ENCODE measurements at places on chromosomes 13 and 19.

DNA sequence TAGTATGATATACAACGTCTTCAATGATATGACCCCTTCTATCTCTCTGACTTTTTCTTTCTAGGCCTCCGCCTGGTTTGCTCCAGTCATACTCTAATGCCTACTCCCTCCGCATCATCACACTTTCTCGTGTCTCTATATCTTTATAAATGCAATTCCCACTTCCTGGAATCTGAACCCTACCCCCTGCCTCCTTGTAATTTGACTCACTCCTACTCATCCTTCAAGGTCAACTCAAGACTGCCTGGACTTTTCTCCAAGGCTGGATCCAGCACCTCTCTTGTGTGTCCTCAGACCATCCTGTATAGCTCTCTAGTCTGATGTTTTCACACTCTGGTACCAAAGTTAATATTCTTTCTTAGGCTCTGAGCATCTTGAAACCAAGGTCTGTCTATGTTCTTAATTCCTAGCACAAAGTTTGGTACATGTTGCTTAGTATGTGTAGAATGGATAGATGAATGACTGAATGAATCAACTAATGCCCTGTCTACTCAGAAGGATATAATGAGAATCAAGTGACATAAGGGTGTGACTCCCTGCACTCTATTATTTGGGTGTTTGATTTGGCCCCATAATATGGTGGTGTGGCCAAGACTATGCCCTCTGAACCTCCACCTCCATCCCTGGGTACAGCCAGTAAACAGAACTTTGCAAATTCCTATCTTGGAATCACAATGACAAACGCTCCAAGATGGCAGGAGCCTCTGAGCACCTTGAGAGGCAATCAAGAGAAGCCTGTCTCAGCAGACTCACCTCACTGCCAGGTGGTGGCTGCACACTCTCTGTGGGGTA lies 74.3 kb upstream of the SERP2 start:
- DNase-seq = no peak

- no peak for DNase-seq
Measured at GRCh38 chr13:70043685-70044084, 63.9 kb upstream of the ATXN8OS start.

DNA sequence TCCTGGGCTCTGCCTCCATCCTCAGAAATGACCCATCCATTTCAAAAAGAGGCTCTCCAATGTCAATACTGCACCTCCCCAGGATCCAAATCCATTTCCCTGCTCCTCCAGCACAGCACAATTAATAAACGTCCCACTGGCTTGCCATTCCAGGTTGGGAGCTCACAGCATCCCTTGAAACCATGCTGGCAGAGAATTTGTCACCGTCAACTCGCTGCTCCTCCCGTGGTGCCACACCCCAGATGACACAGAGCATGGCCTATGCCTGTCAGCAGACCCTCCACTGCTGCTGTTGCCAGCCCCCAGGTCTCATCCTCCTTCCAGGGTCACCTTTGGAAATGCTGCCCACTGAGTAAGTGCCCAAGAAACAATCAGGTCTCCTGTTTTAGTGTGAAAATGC lies 53.0 kb upstream of the UQCRFS1 start:
- DNase-seq = no peak

- DNase-seq = no peak
Measured at GRCh38 chr19:40625406-40626120, 24.4 kb downstream of the LTBP4 start.

DNA sequence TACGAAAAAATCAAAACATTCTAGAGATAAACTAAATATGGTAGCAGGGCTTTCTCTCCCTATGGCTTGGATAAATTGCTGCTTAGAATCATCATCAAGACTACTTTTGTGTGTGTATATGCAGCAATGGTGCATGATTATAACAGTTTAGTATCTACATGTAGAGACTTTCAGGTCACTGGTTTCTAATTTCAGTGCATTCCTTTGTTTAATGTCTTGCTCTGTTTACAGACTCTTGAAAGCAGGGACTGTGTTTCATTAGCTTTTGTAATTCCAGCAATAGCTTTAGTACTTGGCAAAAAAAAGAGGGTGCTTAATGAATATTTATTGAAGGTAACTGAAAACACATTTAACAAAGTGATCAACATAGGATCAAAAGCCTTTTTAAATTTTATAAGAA lies 420.7 kb downstream of the PCDH9 start:
- no peak for DNase-seq

- no peak for DNase-seq
Measured at GRCh38 chr13:105599477-105600037, 935.9 kb downstream of the EFNB2 start.

- DNase-seq = no peak
Measured at GRCh38 chr19:14556662-14557188, 15.1 kb downstream of the NDUFB7 start.

- DNase-seq = no peak
Measured at GRCh38 chr19:29056535-29056934, 156.4 kb downstream of the UQCRFS1 start.

DNA sequence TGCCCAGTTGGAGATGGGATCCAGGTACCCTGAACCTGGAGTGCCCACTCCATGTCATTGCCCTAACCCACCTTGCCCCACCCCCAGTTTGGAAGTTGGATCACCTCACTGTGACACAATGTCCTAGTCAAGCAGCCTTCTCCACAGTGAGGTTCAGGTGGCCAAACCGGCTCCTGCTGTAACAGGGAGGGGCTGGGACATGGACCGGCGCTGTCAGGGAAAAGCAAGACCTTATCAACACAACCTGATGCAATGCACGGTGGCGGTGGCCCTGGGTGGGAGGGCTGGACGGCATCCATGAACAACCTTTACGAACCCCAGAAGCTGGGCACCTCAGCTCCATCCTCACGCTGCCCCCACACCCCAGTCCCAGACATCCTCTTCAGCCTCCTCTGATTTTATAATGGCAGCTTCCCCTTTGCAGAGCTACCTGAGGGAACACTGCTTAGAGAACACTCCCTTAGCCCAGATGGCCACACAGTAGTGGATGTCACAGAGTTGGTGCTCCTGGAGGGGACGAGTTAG lies 1.6 kb upstream of the KRTDAP start:
- DNase-seq = no peak

- DNase-seq = no peak
Measured at GRCh38 chr13:99905224-99905623, 66.3 kb downstream of the ZIC5 start.

- no peak for DNase-seq
Measured at GRCh38 chr19:16379521-16380313, 55.1 kb downstream of the KLF2 start.

GRCh38 chr13:66657165-66657881 lies 572.8 kb downstream of the PCDH9 start:
- peak; percentile 63 for DNase-seq

DNA sequence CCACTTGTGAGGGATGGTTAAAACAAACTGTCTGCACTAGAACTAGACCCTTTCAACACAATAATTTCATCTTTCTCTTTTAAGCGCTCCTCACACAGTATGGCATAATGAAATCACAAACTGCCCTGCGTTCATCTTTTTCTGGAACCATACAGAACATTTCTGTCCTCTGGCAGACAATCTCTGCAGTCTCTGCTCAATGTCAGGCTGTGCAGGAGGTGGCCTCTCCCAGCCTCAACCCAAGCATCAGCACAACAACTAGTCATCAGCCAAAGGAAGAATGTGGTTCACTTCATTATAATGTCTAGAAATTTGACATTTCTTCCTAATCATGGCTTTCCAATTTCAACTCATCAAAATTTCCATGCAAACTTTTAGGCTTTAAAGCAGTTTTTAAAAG lies 125.1 kb upstream of the STARD13 start:
- no peak for DNase-seq

- no peak for DNase-seq
Measured at GRCh38 chr19:4338441-4339355, at the start of gene STAP2. Gene STAP2, minus strand, starts transcription at chr19:4338827. Its CDS starts 74 bp downstream, at chr19:4338753.

DNA sequence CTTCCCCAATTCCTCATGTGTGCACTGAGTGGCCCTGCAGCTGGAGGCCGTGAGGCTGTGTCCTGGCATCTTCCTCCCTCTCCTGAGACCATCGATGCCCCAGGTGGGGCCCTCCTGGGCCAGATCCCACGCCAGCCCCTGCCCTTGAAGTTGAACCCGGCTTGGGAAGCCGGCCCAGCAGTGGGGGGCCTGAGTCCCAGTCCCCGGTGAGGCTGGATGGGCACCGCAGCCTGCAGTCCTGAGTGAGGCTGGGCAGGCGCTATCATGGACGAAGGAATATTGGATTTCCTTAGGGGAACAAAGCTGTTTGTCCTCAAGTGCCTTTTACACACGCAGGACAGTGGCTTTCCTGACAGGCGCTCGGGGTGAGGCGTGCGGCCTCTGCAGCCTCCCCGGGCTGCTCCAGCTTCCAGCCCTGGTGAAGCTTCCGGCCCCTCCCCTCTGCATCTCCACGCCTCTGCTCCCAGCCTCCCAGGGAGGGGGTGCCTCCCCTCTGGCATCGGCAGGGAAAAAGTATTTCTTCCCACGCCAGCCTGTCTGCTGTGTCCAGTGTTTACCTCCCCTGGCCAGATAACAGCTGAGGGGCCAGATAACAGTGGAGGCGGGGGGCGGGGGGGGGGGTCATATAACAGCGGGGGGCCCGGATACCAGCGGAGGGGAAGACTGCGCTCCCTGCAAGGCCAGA lies 159.5 kb downstream of the KDM4B start:
- no peak for DNase-seq

DNA sequence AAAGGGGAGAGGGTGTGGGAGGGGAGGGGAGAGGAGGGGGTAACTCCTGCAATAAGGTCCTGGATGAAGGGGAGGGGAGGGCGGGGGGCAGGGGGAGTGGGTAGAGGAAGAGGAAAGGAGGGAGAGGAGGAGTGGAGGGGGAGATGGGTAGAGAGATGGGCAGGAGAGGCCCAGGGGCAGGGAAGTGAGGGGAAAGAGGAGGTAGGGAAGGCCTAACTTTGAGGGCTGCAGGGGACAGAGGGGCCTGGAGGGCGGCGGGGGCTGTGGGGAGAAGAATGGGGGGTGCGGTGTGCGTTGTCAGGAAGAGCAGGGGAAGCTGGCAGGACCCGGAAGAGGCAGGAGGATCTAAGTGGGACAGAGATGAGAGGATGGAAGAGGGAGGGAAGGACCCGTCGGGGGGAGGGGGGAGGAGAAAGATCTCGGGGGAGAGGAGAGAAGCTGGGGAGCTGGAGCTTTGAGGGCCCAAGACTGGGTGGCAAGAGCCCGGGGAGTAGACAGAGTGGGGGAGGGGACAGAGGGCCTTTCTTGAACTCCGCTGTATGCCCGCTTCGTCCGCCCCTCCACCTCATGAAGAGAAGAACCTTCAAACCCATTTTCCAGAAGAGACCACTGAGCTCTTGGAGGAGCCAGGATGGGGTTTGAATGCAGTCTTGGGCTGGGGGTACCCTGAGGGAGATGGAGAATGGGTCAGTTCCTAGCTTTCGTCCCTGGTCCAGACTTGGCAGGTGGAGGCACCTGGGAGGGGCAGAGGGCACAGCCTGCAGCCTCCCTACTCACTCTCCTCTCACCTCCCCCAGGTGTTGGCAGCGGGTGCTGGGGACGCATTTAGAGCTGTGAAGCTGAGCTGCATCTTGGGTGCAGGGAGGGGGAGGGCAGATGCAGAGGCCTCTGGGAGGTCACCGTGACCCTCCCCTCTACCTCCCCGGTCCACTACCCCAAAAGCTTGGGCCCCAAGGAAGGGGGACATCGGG lies 778 bp upstream of the LRRC4B start:
- DNase-seq = no peak

GRCh38 chr13:23787464-23787863 lies 101.7 kb downstream of the MIPEP start:
- DNase-seq = no peak

DNA sequence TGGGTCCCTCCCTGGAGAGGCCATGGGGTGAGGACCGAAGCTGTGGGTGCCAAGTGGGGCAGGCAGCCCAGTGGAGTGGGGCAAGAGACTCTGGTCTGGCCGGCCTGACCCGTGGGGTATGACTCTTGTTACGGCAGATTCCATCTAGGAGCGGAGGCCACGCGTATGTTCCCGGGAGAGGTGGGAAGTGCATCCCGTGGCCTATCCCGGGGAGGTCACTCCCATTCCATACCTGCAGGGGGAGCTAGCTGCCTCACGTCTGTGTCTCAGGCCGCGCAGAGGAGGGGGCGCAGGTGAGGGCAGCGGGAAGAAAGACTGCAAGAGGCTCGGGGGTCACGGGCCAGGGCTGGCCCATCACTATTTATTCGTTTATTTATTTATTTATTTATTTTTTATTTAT lies 4.9 kb downstream of the CSNK1G2 start:
- no peak for DNase-seq

DNA sequence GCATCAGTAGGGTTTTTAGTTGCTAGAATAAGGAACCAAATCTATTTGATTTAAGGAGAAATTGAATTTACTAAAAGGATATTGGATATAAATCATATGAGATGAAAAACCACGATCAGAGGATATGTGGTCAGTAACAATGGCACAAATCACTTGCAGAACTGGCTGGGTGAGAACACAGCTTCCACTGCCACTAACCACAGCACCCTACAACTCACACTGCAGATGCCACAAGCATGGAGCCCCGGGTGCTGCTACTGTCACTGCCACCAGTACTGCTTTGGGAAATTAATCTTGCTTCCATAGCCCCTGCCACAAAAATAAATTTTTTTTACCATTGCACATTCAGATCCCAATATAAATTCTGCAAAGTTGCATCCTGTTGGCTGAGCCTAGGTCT lies 40.6 kb upstream of the KLF12 start:
- no peak for DNase-seq

- no peak for DNase-seq
Measured at GRCh38 chr19:21322528-21322927, 6.7 kb downstream of the ZNF708 start.
